Esophagus squamous epithelium (tissue), 5 donors: ENCODE measurements at places on chromosomes 3 and 15. TPM values are rescaled to one million over a fixed set of nuclear protein-coding genes. Genes with fewer than 3 reads are reported as not detected.

Gene SPESP1
- total RNA-seq = 1.1 TPM

Gene SLC22A13
- total RNA-seq = 0.76 TPM

Gene RLBP1
- total RNA-seq = not detected

Gene CLDN1
- total RNA-seq = 51.7 TPM

Gene SST
- not detected for total RNA-seq

Gene TPRA1
- total RNA-seq = 19.9 TPM

Gene MESP1
- total RNA-seq = not detected

Gene AGBL1
- 0.19 TPM for total RNA-seq

GRCh38 chr3:123941121-123941520 is 19.9 kb downstream of the CCDC14 start:
- H3K4me1 ChIP-seq = no peaks in the 10 kb centered on the region
- no peak for DNase-seq
- no peaks in the 10 kb centered on the region for H3K27me3 ChIP-seq
- H3K4me3 ChIP-seq = no peak overlapping the region

GRCh38 chr3:18716101-18716500 is 291.0 kb upstream of the SATB1 start:
- H3K27ac ChIP-seq = no peak overlapping the region
- no peak overlapping the region for H3K4me3 ChIP-seq
- no peaks in the 10 kb centered on the region for H3K27me3 ChIP-seq
- H3K36me3 ChIP-seq = no peaks in the 10 kb centered on the region

GRCh38 chr3:52481819-52482521 is 13.2 kb upstream of the STAB1 start:
- no peaks in the 10 kb centered on the region for H3K27me3 ChIP-seq
- H3K36me3 ChIP-seq = peaks cover 84% of the 10 kb centered on the region
- no peak overlapping the region for H3K4me3 ChIP-seq
- no peak for DNase-seq
- H3K27ac ChIP-seq = peak overlapping the region; percentile 74
- peaks cover 23% of the 10 kb centered on the region for H3K4me1 ChIP-seq

DNA sequence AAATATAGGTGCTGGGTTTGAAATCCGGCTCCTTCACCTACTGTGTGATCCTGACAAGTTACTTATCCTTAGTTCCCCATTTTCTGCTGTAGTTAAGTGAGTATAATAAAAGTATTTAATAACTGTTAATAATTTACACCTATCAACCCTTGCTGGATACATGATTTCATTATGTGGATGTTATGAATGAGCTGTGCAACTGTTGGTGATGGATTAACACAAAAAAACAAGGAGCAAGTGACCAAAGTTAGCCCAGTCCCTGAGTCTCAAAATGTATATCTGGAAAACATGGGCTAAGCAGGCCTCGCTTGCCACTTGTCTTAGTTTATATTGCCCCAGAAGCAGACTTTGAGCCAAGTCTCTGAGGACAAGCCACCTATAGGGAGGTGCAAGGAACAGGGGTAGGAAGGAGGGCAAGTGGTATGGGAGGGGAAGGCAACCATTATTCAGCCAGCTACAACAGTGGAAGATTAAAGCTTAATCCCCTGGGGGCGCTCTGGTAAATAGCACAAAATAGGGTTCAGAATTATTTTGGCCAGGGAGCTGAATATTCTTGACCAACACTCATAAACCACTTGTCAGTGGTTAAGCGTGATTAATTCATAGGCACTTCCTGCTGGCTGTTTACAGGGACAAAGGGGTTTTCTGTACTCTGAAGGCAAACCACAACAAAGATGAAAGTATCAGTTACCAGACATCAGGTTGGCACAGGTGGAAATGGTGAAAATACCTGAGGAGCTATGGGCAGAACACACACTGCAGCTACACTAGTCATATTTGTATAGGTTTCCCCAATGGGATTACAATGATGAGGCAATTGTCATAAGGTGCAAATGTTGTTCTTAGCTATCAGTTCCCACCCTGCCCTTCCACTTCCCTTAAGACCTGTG is 76.2 kb downstream of the TRIM42 start:
- H3K4me3 ChIP-seq = no peak overlapping the region
- H3K27ac ChIP-seq = no peak overlapping the region
- H3K4me1 ChIP-seq = no peaks in the 10 kb centered on the region

- no peak overlapping the region for H3K27ac ChIP-seq
- no peaks in the 10 kb centered on the region for H3K4me1 ChIP-seq
- no peaks in the 10 kb centered on the region for H3K27me3 ChIP-seq
- H3K4me3 ChIP-seq = no peak overlapping the region
- H3K36me3 ChIP-seq = no peaks in the 10 kb centered on the region
- no peak for DNase-seq
Observed at GRCh38 chr3:24197809-24198208, 252.7 kb downstream of the NR1D2 start.

GRCh38 chr3:3087716-3088465 is 22.3 kb downstream of the IL5RA start:
- H3K4me1 ChIP-seq = no peaks in the 10 kb centered on the region
- H3K27ac ChIP-seq = no peak overlapping the region
- H3K36me3 ChIP-seq = no peaks in the 10 kb centered on the region
- DNase-seq = no peak
- no peaks in the 10 kb centered on the region for H3K27me3 ChIP-seq

- H3K4me3 ChIP-seq = no peak overlapping the region
- DNase-seq = no peak
- H3K4me1 ChIP-seq = peaks cover 19% of the 10 kb centered on the region
- no peak overlapping the region for H3K27ac ChIP-seq
- no peaks in the 10 kb centered on the region for H3K27me3 ChIP-seq
Observed at GRCh38 chr15:63013052-63013808, 29.3 kb upstream of the TPM1 start.

GRCh38 chr3:66486202-66486601 is 14.6 kb downstream of the LRIG1 start:
- peaks cover 93% of the 10 kb centered on the region for H3K4me1 ChIP-seq
- no peak for DNase-seq
- H3K4me3 ChIP-seq = no peak overlapping the region
- H3K27ac ChIP-seq = peak overlapping the region; percentile 89
- H3K27me3 ChIP-seq = no peaks in the 10 kb centered on the region

- no peak overlapping the region for H3K4me3 ChIP-seq
- no peaks in the 10 kb centered on the region for H3K36me3 ChIP-seq
- H3K4me1 ChIP-seq = no peaks in the 10 kb centered on the region
- no peaks in the 10 kb centered on the region for H3K27me3 ChIP-seq
- no peak overlapping the region for H3K27ac ChIP-seq
Observed at GRCh38 chr3:192130534-192131132, 596.7 kb downstream of the FGF12 start.

- no peaks in the 10 kb centered on the region for H3K27me3 ChIP-seq
- H3K27ac ChIP-seq = peak overlapping the region; percentile 4
- no peaks in the 10 kb centered on the region for H3K36me3 ChIP-seq
- H3K4me3 ChIP-seq = no peak overlapping the region
Observed at GRCh38 chr3:100076731-100077529, 37.4 kb downstream of the FILIP1L start.

- H3K4me1 ChIP-seq = no peaks in the 10 kb centered on the region
- no peaks in the 10 kb centered on the region for H3K36me3 ChIP-seq
- H3K4me3 ChIP-seq = no peak overlapping the region
- DNase-seq = no peak
- H3K27ac ChIP-seq = no peak overlapping the region
Observed at GRCh38 chr15:65404186-65404872, 18.4 kb downstream of the IGDCC4 start.

DNA sequence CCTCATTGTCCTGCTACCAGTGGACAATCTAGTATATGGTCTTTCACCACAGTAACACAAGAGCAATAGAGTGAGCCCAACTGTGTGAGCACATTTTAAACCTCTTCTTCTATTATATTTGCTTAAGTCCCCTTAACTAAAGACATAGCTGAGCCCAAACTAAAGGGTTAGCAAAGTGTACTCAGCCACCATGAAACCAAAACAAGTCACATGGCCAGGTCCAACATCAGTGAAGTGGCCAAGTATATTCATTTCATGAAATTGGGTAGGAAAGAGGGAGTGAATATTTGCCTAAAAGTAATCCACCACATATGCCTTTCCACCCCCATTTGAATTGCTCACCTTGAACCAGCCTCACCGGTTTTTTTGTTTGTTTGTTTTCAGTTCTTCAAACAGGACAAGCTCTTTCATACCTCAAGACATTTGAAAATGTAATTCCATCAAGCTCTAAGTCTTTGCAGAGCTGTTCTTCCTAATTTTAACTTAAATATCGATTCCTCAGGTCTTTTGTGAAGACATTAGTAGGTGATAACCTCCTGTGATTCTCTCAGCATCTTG is 327.0 kb upstream of the SEMA6D start:
- H3K27me3 ChIP-seq = no peaks in the 10 kb centered on the region
- H3K4me1 ChIP-seq = no peaks in the 10 kb centered on the region
- no peak for DNase-seq
- H3K4me3 ChIP-seq = no peak overlapping the region
- H3K27ac ChIP-seq = no peak overlapping the region

- no peak overlapping the region for H3K4me3 ChIP-seq
- H3K27me3 ChIP-seq = peaks cover 47% of the 10 kb centered on the region
- no peak for DNase-seq
- no peaks in the 10 kb centered on the region for H3K36me3 ChIP-seq
- no peaks in the 10 kb centered on the region for H3K4me1 ChIP-seq
Observed at GRCh38 chr3:151075869-151076562, 9.4 kb upstream of the MED12L start.

DNA sequence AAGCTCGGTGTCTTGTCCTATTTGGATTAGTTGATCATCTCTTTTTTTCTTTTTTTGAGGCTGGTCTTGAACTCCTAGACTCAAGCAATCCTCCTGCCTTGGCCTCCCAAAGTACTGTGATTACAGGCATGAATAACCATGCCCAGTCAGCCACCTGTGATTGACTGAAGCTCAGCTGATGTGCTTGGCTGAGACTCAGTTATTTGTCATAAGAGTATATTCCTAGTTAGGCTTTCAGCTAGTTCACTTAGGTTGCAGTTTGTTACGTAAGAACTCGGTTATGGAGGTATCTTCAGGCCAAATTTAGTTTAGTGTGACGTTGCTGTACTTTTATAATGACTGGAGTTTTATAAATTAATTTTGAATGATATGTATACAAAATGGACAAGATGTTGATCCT is 365.0 kb downstream of the SV2B start:
- H3K4me3 ChIP-seq = no peak overlapping the region
- H3K27ac ChIP-seq = no peak overlapping the region
- H3K27me3 ChIP-seq = no peaks in the 10 kb centered on the region
- H3K4me1 ChIP-seq = no peaks in the 10 kb centered on the region
- DNase-seq = no peak

GRCh38 chr3:132038198-132038825 is 3.5 kb upstream of the CPNE4 start:
- H3K4me1 ChIP-seq = peaks cover 5% of the 10 kb centered on the region
- DNase-seq = no peak
- H3K4me3 ChIP-seq = no peak overlapping the region
- no peaks in the 10 kb centered on the region for H3K36me3 ChIP-seq

DNA sequence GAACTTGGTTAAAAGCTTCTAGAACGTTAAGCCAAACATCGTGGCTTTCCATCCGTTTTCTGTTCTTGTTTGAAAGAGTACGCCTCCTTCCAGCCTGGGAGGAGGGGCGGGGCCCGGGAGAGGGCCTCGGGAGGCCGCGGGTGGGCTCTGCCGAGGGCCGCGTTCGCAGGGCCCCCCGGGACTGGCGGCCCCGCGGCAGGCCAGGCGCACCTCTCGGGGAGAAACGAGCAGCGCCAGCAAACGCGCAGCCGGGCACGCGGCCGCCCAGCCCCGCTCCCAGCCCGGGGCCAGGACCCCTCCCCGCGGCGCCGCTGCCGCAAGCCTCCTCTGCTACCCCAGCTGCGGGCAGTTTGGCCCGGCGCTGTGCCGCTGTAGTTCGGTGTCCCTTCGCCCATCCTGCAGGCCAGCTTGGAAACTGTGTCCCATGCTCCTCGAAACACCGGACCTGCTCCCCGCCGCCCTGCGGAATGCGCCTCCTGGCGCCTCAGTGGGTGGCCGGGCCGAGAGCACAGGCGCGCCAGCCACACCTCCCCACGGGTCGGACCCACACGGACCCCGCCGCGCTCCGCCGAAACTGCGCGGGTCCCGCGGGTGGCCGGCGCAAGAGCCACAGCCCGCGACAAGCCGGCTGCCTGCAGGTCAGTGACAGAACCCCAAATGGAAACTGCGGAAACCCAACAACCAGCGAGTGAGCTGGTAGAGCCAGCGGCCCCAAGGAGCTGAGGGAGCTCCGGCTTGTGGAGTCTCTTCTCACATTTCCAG is 2.3 kb downstream of the OCA2 start:
- peak overlapping the region; percentile 53 for H3K4me3 ChIP-seq
- DNase-seq = no peak
- H3K27ac ChIP-seq = peak overlapping the region; percentile 92
- no peaks in the 10 kb centered on the region for H3K36me3 ChIP-seq

- DNase-seq = no peak
- no peaks in the 10 kb centered on the region for H3K27me3 ChIP-seq
- H3K36me3 ChIP-seq = peaks cover 66% of the 10 kb centered on the region
- H3K4me1 ChIP-seq = no peaks in the 10 kb centered on the region
- no peak overlapping the region for H3K4me3 ChIP-seq
Observed at GRCh38 chr15:65653801-65654521, 32.2 kb downstream of the SLC24A1 start.

GRCh38 chr3:171326717-171327440 is 133.3 kb downstream of the TNIK start:
- H3K4me1 ChIP-seq = peaks cover 3% of the 10 kb centered on the region
- H3K4me3 ChIP-seq = no peak overlapping the region
- no peak overlapping the region for H3K27ac ChIP-seq
- DNase-seq = no peak
- H3K36me3 ChIP-seq = no peaks in the 10 kb centered on the region

DNA sequence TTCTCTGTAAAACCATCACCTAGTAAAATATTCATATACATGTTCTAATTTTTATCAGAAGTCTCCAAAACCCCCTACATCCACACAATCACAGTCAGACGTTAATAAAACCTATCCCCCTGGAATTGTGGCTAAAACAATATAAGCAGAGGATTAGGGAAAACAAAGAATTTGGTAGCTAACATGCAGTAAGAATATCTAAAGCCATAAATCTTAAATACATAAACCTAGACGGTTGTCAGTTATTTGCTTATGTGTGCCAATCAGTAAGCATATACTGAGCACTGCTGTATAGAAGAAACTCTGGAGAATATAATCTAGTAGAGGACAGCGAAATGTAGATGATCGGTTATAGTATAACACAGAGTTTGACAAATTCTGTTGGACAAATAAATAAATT is 232.2 kb downstream of the TBC1D5 start:
- no peaks in the 10 kb centered on the region for H3K27me3 ChIP-seq
- no peak overlapping the region for H3K4me3 ChIP-seq
- H3K27ac ChIP-seq = no peak overlapping the region

GRCh38 chr3:48776854-48777253 is 59.8 kb upstream of the IP6K2 start:
- H3K4me3 ChIP-seq = no peak overlapping the region
- no peaks in the 10 kb centered on the region for H3K36me3 ChIP-seq
- no peaks in the 10 kb centered on the region for H3K4me1 ChIP-seq
- H3K27ac ChIP-seq = no peak overlapping the region

DNA sequence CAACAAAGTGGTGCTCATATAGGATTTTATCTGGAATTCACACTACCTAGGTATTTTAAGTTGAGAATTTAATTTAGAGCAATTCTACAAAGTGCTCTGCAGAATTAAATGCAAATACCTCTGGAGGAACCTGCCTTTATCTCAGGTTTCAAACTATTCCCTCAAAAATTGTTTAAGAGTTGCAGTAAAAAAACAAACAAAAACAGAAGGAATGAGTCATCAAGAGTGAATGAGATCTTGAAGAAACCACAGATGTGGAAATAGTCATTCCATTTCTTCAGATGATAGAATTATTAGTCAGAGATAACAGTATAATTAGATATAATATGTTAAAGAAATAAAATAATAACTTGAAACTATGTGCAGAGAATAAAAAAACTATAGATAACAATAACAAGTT is 80.8 kb upstream of the SCN5A start:
- no peak for DNase-seq
- no peak overlapping the region for H3K4me3 ChIP-seq
- H3K4me1 ChIP-seq = no peaks in the 10 kb centered on the region
- H3K27ac ChIP-seq = no peak overlapping the region
